HL-60 (cell line): ENCODE measurements at places on chromosomes 4 and X.

- DNase-seq: no peak
Observed at GRCh38 chrX:38117485-38117884, 103.2 kb downstream of the SRPX start.

DNA sequence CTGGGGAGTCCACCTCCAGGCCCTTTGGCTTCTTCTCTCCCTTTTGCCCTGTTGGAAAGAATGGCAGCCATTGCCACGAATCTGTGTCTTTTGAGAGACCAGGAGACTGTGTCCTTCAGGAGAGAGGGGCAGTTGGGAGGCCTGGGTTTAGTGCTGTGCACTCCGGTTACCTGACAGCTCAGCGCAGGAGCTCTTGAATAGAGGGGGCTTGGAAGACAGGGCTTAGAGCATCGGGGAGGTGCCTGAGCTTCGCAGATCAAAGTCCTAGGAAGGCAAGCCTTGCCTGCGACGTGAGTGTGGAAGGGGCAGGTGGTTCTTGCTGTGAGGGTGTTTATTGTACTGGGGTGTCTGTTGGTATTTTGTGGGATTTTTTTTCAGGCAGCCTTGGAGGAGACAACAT, 41.9 kb upstream of the TADA2B start:
- DNase-seq: no peak

- DNase-seq: peak; percentile 62
Observed at GRCh38 chr4:115851918-115852766, 738.7 kb upstream of the NDST4 start.

DNA sequence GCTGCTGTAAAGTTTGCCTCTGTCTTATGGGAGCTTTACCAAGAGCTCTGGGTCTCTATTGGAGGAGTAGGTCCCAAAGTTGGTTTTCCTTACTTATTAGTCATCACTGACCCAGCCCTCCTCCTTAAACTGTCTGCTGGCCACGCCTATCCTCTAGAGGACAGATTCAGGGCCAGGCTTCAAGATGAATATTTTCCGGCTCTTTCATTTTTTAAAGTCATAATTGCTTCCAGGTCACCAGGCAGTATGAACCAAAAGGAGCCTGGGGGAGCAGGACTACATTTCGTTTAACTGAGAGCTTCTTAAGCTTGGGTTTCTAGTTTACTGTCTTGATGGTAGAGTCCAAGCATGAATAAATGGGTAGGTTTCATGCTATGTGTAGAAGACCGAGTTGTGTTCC, 13.7 kb downstream of the BCORL1 start:
- DNase-seq: no peak

DNA sequence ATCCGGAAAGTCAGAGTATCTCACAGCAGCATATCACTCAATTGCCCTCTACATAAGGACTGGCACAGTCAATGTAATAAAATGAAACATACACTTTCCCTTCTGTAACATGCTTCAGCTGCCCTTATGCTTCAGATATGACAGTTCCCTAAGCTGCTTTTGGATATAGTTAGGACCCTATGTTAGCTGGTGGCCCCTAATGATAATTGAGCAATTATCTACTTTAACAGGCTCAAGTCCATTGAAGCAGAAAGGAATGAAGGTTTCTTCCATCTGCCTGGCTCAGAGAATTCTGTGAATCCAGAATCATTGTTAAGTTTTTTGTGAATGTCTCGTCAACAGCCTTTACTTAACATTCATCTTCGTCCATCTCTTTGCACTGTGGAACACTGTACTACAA, 951.2 kb upstream of the DIAPH2 start:
- no peak for DNase-seq

- DNase-seq: no peak
Observed at GRCh38 chr4:114193624-114194399, 214.4 kb upstream of the ARSJ start.

- no peak for DNase-seq
Observed at GRCh38 chrX:125736008-125736729, 416.5 kb downstream of the TEX13C start.

DNA sequence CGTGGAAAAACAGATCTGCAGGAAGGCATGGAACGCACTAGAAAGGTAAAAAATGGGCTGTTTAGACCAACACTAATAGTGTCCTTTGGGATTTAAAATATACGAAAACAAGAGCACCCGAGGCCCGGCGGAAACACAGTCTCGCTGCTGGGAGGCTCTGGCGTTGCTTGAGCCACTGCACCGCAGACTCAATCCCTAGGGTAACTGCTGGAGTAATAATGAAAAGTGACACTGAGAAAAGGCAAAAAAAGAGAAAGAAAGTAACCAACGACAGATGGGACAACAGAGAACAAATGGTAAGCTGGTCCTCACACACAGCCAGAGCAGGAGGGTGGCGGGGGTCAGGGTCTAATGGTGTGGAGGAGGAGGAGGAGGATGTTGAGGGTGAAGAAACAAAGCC, 15.4 kb downstream of the IRAK1 start:
- no peak for DNase-seq

- DNase-seq: no peak
Observed at GRCh38 chr4:101014417-101014816, 332.9 kb downstream of the PPP3CA start.

DNA sequence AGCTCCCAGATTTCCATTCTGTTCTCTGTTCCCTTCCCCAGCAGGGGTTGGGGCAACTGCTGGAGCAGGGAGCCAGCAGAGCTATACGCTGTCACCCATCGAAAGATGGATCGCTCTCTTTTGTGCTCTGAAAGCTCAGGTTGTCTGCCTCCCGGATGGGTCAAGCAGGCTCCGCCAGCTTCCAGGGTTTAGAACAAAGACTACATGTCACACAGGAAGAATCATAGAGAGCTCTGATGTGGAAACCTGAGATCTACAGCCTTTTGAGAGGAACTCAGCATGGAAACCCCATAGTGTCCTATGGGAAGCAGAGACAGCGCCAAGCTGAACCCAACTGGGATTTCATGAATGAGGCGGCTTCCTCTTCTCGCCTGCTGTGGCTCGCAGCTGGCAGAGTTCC, 205.4 kb downstream of the HS3ST1 start:
- no peak for DNase-seq

GRCh38 chr4:7999279-7999678, 59.6 kb upstream of the AFAP1 start:
- no peak for DNase-seq

GRCh38 chr4:6282314-6282771, 12.7 kb downstream of the WFS1 start:
- DNase-seq: no peak

- DNase-seq: no peak
Observed at GRCh38 chr4:152294331-152294730, 241.6 kb downstream of the FBXW7 start.

DNA sequence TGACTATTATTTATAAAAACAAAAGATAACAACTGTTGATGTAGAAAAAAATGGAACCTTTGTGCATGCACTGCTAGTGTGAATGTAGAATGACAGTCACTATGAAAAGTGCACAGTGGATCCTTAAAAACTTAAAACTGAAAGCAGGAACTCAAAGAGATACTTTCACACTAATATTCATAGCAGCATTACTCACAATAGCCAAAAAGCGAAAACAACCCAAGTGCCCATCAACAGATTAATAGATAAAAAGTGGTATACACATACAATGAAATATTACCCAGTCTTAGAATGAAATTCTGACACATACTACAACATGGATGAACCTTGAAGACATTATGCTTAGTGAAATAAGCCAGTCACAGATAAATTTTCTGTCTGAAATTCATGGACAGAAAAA, 23.8 kb downstream of the CENPC start:
- DNase-seq: no peak

DNA sequence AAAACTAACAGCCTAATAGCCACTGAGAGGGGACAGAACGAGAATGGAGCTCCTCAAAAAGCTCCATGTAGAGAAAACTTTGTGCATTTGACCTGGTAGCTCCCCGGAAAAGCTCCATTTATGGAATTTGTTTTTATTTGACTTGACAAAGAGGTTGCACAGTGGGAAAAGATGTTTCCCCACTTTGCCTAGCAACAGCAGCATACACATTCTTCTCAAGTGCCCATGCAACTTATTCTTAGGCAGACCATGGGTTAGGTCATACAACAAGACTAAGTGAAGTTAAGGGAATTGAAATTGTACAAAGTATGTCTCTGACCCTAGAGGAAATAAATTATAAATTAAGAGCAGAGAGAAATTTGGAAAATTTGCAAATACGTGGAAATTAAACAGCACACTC, 949.6 kb upstream of the PRKX start:
- DNase-seq: no peak

DNA sequence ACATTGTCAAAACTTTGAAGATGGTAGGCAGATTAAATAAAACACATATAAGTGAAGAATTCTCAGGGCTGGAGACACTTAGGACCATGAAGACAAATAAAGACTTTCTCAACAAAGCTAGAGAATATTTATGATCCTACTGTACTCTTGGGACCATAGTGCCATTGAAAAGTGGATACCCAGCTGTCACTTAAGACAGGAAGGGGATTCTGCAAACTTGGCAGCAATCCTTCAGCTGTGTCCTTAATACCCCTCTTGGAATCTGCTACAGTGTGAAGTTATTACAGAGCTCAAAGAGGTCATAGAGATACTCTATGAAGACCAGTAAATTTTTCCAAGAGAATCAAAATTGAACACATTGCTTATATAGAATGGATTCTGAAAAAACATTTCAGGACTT, 24.3 kb downstream of the PDE5A start:
- DNase-seq: no peak

- no peak for DNase-seq
Observed at GRCh38 chr4:147361726-147362125, 119.2 kb upstream of the EDNRA start.

GRCh38 chr4:117773064-117773936, 261.0 kb upstream of the NDST3 start:
- DNase-seq: no peak

DNA sequence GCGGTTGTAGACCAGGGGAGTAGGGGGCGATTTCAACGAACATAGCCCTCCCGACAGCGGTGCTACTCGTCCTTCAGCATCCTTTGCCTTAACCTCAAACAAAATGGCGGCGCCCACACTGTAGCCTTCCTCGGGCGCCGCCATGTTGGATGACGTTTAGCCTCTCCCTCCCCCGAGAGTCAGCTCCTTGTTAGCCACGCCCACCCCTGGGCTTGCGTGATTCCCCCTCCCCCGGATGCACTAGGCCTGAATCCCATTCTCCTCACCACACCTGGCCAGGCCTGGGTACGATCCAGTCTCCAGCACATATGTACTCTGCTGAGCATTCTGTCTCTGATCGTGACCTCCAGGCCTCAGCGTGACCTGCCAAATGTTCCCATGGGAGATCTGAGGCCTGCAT, 49.0 kb upstream of the ZNF157 start:
- no peak for DNase-seq

- no peak for DNase-seq
Observed at GRCh38 chr4:19694812-19695211, 556.9 kb upstream of the SLIT2 start.

DNA sequence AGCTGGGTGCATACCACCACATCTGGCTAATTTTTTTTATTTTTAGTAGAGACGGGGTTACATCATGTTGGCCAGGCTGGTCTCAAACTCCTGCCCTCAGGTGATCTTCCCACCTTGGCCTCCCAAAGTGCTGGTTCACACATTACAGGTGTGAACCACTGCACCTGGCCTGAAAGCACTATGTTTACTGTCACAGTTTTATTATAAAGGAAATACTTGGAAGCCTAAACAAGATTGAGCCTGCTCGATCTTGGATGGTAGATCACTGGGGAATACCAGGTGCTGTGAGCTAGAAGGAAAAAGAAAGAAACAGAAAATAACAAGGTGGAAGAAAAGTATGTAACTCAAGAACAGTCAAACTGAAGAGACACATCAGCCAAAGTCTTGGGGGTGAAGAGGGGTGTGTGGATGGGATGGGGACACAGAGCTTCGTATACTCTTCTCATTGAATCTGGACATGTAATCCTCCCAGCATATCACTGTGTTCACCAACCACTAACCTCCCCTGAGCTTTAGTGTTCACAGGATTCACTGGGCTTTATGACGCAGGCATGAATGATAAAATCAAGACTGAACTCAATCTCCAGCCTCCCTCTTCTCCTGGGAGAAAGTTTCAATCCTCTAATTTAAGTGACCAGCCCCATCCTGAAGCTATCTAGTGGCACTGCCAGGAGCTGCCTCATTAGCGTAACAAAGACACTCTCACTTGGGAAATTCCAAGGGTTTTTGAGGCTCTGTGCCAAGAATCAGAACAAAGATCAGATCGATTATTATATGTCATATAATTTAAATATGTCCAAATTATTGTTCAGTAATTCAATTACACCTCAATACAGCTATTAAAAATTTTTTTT, 40.9 kb downstream of the PDS5A start:
- no peak for DNase-seq

GRCh38 chrX:153157450-153157849, 21.6 kb upstream of the MAGEA1 start:
- DNase-seq: no peak

DNA sequence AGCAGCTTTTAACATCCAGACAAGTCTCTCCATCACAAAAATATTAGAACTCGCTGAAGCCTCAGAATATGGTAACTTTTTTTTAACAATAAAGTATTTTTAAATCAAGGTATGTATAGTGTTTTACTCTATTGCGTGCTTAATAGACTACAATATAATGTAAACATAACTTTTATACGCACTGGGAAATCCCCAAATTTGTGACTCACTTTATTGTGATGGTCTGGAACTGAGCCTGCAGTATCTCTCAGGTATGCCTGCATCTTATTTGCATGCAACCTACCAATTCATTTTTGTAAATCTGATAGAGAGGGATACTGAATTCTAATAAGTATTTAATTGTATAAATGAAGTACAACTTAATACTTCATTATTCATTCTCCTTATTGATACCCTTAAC, 823.5 kb downstream of the ADGRL3 start:
- no peak for DNase-seq

- no peak for DNase-seq
Observed at GRCh38 chr4:88952081-88952480, 104.9 kb downstream of the FAM13A start.

DNA sequence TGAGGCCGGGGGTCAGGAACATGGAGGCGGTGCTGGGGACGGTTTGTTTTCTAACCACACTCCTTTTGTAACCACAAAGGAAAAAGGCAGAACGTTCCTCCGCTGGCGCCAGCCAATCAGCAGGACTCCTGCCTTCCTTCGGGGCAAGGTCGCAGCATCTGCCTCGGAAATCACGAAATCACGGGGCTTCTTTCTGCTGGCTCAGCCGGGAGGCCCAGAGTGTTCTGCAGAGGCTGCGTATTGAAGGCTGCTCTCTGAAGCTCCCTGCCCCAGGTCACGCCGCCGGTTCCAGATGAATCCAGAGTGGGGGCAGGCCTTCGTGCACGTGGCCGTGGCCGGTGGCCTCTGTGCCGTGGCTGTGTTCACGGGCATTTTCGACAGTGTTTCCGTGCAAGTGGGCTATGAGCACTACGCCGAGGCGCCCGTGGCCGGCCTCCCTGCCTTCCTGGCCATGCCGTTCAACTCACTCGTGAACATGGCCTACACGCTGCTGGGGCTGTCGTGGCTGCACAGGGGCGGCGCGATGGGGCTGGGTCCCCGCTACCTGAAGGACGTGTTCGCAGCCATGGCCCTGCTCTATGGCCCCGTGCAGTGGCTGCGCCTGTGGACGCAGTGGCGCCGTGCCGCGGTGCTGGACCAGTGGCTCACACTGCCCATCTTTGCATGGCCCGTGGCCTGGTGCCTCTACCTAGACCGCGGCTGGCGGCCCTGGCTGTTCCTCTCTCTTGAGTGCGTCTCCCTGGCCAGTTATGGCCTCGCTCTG, 9.4 kb downstream of the TMEM187 start:
- peak; percentile 92 for DNase-seq
